Cerebellar nuclear complex (tissue), 1 donor: ENCODE measurements at places on chromosomes 7 and 10.

- DNase-seq: no peak
Observed at GRCh38 chr10:121658111-121658510, 59.9 kb upstream of the FGFR2 start.

- no peak for DNase-seq
Observed at GRCh38 chr7:145605963-145606362, 510.6 kb upstream of the CNTNAP2 start.

GRCh38 chr7:16630654-16631053, 14.9 kb downstream of the ANKMY2 start:
- DNase-seq: no peak

- no peak for DNase-seq
Observed at GRCh38 chr10:91355998-91356397, 54.1 kb upstream of the HECTD2 start.

DNA sequence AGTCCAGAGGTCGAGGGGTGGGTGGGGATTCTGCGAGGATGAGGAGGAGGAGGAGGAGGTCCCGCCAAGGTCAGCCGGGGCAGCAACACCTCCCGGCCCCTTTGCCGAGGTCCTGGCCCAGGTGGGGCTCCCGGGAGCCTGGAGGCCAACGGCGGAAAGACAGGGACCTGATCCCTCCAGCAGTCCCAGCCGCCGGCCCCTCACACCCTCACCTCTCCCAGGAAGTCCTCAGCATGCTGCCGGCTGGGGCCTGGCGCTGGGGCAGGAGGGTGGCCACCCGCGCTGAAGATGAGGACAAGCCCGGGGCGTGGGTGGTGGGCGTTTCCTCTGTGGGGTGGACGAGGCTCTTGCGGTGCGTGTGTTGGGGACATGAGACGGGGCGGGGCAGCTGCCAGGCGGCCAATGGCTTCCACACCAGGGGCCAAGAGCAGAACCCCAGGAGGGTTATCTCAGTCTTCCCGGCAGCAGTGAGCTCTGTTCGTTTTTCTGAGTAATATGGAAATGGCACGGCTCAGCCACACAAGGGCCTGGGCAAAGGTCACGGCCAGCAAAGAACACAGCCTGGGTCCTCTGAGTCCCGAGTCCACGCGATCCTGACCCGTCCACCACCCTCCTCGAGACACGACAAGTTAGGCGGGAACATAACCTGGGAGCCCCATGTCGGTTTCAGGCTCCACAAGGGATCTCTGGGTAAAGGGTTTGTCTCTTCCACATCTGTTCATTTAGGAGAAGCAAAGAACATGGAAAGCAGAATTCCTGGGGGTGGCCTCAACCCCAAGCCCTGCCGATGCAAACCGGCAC, 82.9 kb upstream of the PDGFA start:
- DNase-seq: no peak

GRCh38 chr10:116646502-116646901, 25.7 kb downstream of the PNLIPRP2 start:
- no peak for DNase-seq

DNA sequence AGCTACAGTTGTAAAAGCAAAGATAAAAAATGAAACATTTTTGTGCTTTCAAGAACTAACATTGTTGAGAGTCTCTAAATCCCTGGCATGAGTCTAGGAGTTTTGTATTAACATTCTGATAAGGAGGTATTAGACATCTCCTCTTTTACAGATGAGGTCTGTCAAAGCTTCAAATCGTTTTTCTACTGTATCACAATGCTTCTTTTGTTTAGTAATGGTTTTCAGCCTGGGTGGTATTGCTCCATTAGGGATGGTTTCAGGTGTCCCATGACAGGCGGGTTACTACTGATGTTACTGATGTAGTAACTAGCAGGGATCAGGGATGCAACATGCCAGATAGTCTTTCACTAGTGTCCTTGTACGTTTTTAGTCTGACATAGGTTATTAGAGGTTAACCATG, 27.4 kb downstream of the STAM start:
- no peak for DNase-seq

DNA sequence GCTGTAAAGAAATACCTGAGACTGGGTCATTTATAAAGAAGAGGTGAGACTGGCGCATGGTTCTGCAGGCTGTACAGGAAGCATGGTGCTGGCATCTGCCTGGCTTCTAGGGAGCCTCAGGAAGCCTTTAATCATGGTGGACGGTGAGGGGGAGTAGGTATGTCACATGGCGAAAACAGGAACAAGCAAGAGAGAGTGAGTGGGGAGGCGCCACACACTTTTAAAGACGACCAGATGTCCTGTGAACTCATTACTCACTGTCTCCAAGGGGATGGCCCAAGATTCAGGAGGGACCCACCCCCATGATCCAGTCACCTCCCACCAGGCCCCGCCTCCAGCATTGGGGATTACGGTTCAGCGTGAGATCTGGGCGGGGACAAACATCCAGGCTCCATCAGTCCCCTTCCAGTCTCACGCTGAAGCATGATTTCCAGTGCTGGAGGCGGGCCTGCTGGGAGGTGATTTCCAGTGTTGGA, 3.2 kb downstream of the ZNF316 start:
- DNase-seq: no peak

DNA sequence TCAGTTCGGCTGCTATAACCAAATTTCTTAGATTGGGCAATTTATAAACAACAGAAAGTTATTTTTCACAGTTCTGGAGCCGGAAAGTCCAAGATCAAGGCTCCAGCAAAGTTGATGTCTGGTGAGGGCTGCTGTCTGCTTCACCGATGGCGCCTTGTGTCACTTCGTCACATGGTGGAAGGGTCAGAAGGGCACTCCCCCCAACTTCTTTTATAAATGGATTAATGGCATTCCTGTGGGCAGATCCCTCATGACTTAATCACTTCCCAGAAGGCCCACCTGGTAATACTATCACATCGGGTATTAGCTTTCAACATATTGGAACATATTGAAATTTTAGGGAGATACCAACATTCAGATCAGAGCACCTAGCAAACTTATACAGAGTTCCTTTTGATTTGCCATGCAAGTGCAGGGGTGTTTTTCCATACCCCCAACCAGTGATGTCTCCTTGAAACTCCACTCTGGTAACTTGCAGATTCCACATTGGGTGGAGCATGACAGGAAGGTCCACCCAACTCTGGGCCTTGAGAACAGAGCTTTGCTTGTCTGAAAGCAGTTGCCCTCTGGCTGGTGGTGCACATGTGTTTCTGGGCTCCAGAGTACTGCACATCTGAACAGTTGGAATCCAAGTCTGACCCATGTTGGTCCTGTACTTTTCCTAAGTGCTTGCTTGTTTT, 85.1 kb upstream of the KMT2E start:
- DNase-seq: no peak

DNA sequence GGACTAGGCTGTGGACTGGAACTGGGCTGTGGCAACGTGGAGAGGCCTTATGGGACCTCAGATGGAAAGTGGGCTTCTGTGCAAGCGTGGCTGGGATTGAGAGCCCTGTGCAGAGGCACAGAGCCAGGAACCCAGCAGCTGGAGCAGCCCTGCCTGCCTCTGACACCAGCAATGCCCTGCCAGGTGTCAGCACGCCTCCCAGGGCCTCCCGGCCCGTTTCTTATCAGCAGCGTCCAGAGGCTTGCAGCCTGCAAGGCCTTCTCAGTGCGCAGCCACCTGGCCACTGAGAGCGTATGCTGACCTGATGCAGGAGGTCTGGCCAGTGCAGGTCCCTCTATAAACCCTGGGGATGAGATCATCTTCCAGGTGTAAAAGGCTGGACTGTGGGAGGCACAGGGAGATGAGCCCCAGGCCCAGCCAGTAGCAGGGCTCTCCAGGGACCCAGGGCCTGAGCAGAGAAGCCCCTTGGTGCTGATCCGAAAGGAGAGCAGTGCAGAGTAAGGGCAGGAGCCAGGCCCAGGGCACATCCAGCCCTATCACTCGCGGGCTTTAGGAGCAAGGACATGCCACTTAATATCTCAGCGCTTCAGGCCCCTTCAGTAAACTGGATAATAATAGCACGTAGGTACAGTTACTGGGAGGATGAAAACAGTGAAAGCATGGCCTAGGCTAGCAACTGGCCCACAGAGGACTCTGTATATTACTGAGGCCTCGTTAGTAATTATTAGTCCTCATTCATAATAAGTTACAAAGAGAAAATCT, 38.8 kb upstream of the ANTXRL start:
- DNase-seq: no peak

- no peak for DNase-seq
Observed at GRCh38 chr7:38574086-38574485, 57.1 kb downstream of the AMPH start.

DNA sequence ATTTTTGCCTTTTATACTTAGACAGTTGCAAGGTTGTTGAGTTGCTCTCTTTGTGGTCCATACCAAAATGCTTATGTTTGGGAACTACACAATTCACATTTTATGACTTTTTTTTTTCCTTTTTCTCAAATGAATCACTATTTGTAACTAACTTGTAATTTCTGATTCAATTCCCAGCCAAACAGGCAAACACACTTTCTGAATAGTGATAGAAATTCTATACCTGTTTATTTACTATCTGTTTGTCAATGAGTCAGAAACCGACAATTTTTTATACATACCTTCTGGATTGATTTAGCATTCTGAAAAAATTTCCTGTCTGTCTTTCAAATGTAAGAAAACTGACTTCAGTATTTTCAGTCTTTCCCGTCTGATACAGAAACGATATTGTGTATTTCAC, 69.1 kb downstream of the MBL2 start:
- no peak for DNase-seq

- no peak for DNase-seq
Observed at GRCh38 chr7:22849662-22850061, 27.0 kb upstream of the TOMM7 start.

- no peak for DNase-seq
Observed at GRCh38 chr10:119505131-119505551, 37.4 kb downstream of the RGS10 start.

GRCh38 chr10:104246976-104247375, 7.7 kb upstream of the GSTO1 start:
- no peak for DNase-seq

DNA sequence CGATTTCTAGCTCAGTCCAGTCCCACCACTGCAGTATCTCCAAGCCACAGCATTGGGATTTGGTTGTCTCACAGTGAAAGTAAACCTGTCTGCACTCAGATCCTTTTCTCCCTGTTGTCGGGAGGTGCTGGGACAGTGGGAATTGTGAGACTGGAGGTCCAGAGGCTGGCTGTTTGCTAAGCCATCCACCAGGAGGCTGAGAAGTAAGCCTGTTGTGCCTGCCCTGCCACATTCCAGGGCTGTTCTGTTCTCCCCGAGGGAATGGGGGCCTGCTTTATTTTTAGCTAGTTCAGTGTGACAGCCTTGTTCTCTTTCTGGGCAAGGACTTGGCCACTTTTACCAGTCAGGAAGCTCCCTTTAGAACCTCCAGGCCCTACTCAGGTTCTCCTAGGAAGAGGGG, 54.9 kb downstream of the HK1 start:
- DNase-seq: no peak

DNA sequence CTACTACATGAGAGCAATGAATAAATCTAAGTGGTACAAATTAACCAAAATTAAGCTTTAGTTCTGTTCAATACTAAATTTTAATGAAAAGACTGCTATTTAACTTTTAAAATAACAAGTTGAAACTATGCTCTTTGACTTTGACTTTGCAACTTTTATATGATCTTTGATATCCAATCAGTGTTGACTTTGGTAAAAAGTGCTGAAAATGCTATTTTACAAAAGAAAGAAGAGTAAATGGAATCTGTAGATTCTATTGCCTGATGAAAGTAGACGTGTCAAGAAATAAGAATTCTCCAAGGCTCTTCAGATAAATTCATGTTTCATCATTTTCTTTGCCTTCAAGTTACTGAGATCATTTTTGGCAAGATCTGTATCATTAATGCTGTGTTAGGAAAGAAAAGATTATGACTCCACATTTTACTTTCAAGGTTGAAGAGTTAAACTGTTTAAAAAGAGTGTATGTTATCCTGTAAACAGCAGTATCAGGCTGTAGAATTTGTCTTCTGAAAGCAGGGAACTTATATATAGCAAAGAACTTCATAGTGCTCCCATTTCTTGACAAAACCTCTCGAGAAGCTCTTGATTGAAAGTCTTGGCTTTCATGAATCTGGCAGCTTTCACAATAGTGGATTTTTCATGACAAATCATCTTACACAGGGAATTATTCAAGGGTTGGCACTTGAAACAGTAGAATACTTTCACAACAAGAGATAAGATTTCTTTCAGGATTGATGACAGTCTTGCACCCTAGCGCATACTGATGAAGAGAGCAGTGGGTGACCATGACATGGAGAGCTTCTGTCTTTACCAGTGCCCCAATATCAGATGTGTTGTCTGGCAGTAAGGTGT, 72.1 kb downstream of the PTEN start:
- DNase-seq: no peak
